Activated CD4-positive, alpha-beta T cell treated with anti-CD3 and anti-CD28 coated beads, Interleukin-2, amount 10 ng/mL, durations not matched to agents 7 days and 5 days (primary cell): ENCODE measurements at places on chromosomes 11 and 22. TPM values are rescaled to one million over a fixed set of nuclear protein-coding genes. Genes with fewer than 3 reads are reported as not detected.
A peak's percentile ranks its signal among the peaks of the same experiment; 100 is the strongest.

Gene OR56A1
- not detected for total RNA-seq

Gene PKP3
- total RNA-seq = not detected

Gene CYP2D6
- 5.0 TPM for total RNA-seq

Gene PRR5L
- total RNA-seq = 6.9 TPM

Gene DAGLA
- 0.44 TPM for total RNA-seq

Gene ANAPC15
- 79.6 TPM for total RNA-seq

Gene PRODH
- 0.06 TPM for total RNA-seq

Gene CBX7
- 16.0 TPM for total RNA-seq

Gene EMID1
- not detected for total RNA-seq

Gene BTG4
- not detected for total RNA-seq

DNA sequence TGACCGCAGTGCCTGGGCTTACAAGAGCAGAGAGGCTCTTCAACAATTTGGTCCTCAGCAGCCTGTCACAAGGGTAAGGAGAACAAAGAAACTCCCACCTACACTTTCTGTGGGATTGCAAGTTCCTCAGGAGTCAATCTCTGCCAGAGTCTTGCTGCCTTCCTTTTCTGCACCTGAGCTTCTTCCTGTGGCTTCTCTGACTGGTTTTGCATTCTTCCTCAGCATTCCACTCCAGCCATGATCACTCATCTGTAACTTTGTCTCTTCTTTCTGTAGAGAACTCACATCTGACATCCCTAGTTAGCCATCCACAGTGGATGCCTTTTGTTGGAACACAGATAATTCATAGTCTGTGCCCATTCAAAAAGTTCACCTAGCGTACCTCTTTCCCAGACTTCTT is 14.2 kb upstream of the OR6A2 start:
- peaks cover 22% of the 10 kb centered on the region for H3K27me3 ChIP-seq
- H3K36me3 ChIP-seq = no peaks in the 10 kb centered on the region
- H3K4me3 ChIP-seq = no peak overlapping the region
- DNase-seq = no peak
- H3K4me1 ChIP-seq = no peaks in the 10 kb centered on the region
- H3K27ac ChIP-seq = no peak overlapping the region

GRCh38 chr11:24872186-24872585 is 375.3 kb downstream of the LUZP2 start:
- H3K36me3 ChIP-seq = no peaks in the 10 kb centered on the region
- no peak overlapping the region for H3K4me3 ChIP-seq
- no peak for DNase-seq
- no peaks in the 10 kb centered on the region for H3K27me3 ChIP-seq
- no peaks in the 10 kb centered on the region for H3K4me1 ChIP-seq
- no peak overlapping the region for H3K27ac ChIP-seq

DNA sequence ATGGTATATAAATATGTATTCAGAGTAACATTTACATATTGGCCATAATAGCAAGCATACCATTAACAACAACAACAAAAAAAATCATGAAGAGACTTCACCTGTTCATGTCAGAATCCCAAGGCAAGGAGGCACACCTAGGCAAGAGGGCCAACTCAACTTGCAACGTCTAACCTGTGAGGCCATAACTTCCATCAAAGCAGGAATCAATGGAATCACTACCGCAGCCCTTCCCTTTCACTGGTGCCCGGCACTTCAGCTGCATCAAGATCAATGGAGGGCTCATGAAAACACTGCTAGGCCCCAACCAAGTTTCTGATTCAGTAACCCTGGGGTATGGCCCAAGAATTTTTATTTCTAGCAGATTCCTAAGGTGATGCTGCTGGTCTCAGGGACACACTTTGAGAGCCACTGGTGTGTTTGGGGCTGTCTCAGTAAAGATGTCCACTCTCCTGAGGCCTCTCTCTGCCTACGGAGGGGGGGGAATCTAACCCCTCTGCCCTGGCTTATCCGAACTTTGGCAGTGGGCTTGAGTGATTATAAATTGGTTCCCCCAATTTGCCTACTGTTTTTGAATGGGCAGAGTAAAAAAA is 8.0 kb downstream of the ZFTA start:
- no peaks in the 10 kb centered on the region for H3K4me1 ChIP-seq
- H3K4me3 ChIP-seq = no peak overlapping the region
- H3K27ac ChIP-seq = no peak overlapping the region
- H3K27me3 ChIP-seq = no peaks in the 10 kb centered on the region

- no peak overlapping the region for H3K27ac ChIP-seq
- H3K27me3 ChIP-seq = peaks cover under 1% of the 10 kb centered on the region
- H3K36me3 ChIP-seq = no peaks in the 10 kb centered on the region
Observed at GRCh38 chr22:45460288-45461109, 42.2 kb upstream of the FBLN1 start.

DNA sequence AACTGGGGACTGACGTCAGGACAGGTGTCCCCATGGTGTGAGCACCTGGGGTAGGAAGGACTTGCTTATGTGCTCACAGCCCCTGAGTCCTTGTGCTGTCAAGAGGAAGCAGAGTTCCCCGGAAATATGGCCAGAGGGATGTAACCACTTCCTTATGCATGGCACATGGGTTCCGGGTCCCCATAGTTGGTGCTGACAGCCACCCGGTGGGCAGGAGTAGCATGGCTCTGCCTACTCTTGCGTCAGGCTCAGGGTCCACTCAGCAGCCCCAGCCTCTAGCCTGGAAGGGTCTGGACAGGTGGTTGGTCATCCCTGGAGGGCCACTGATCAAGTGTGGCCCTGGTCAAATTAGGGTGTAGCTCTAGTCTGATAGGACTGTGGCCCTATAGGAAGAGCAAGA is 42.8 kb upstream of the CCND1 start:
- no peak overlapping the region for H3K27ac ChIP-seq
- H3K27me3 ChIP-seq = no peaks in the 10 kb centered on the region
- no peak for DNase-seq
- H3K4me1 ChIP-seq = no peaks in the 10 kb centered on the region

GRCh38 chr11:66953081-66953833 is 4.9 kb downstream of the PC start:
- H3K36me3 ChIP-seq = no peaks in the 10 kb centered on the region
- peaks cover 8% of the 10 kb centered on the region for H3K4me1 ChIP-seq
- no peak overlapping the region for H3K27ac ChIP-seq
- DNase-seq = no peak
- H3K27me3 ChIP-seq = no peaks in the 10 kb centered on the region

DNA sequence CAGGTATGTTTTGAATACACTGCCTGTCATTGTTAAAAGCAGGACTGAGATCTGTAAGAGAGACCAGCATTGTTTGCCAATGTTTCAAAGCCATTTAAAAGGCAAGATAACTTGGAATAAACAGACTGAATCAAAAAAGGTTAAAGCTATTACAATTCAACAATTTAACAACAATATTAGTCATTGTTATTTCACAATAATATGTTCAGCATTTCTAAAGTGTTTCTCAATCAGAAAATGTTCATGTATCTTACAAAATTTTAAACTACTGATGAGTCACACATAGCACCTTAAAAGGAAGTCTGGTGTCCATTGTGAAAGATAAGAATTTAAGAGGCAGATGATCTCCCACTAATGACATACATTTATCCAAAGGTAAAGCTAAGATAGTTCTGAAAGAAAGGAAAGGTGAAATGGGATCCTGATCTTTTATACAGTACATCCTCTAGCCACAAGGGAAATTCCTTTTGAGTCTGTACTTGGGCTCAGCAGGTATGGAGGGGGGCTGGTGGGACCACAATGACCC is 79.7 kb downstream of the MAML2 start:
- peaks cover 50% of the 10 kb centered on the region for H3K36me3 ChIP-seq
- peaks cover 87% of the 10 kb centered on the region for H3K4me1 ChIP-seq
- H3K27me3 ChIP-seq = no peaks in the 10 kb centered on the region
- no peak overlapping the region for H3K4me3 ChIP-seq
- no peak overlapping the region for H3K27ac ChIP-seq
- no peak for DNase-seq

DNA sequence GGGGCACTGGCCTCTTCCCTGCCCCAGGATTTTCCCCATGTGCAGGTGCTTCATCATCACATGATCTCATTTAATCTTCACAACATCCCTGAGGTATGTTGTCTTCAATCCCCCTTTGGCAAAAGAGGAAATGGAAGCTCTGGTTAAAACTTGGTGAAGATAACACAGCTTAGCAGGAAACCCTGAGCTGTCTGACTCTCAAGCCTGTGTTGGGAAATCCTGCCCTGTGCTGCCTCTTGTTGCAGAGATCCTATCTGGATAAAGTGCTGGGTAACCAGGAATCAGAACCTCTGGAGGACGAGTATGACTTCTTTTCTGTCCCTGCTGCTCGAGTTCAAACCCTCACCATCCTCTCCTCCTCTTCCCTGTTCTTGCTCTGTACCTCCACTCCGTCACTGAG is 13.1 kb upstream of the E2F8 start:
- peaks cover 47% of the 10 kb centered on the region for H3K27me3 ChIP-seq
- H3K4me1 ChIP-seq = no peaks in the 10 kb centered on the region
- DNase-seq = no peak
- H3K4me3 ChIP-seq = no peak overlapping the region

- H3K36me3 ChIP-seq = peaks cover 3% of the 10 kb centered on the region
- no peak overlapping the region for H3K4me3 ChIP-seq
- peaks cover 6% of the 10 kb centered on the region for H3K27me3 ChIP-seq
- H3K4me1 ChIP-seq = peaks cover 24% of the 10 kb centered on the region
- DNase-seq = no peak
Observed at GRCh38 chr22:36852056-36852973, 8.5 kb upstream of the NCF4 start.

GRCh38 chr11:32100495-32100894 is 9.6 kb downstream of the RCN1 start:
- DNase-seq = no peak
- H3K27ac ChIP-seq = no peak overlapping the region
- no peaks in the 10 kb centered on the region for H3K27me3 ChIP-seq

GRCh38 chr11:75668451-75669297 is at the start of gene MAP6:
TSS of gene MAP6 (minus strand) at chr11:75669038. CDS start at chr11:75668369, 669 bp downstream.
- peaks cover 21% of the 10 kb centered on the region for H3K4me1 ChIP-seq
- peak; percentile 46 for DNase-seq
- H3K4me3 ChIP-seq = peak within 1 kb of the TSS; percentile 71
- no peaks in the 10 kb centered on the region for H3K36me3 ChIP-seq
- no peak within 1 kb of the TSS for H3K27ac ChIP-seq

DNA sequence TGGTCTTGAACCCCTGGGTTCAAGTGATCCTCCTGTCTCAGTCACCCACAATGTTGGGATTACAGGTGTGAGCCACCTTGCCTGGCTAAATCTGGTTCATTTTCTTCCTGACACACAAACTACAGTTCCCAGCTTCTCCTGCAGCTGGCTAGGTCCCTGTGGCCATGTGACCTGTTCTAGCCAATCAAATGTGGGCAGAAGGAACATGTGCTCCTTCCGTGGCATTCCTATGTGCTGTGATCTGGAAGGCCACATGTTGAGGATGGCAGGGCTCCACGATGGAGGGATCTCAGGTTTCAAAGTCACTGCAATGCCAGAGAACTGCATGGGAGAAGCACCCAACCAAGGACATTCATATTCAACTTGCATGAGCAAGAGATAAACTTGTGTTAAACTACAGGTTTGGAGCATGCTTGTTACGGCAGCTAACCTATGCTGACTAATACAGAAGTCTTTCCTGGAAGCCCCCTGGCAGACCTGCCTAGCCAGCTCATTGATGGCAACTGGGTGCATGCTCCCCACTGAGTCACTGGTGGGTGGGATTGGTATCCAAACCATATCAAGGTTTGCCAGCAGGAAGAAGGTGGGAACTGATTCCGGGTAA is 86.0 kb downstream of the RPS6KA4 start:
- no peaks in the 10 kb centered on the region for H3K36me3 ChIP-seq
- H3K4me1 ChIP-seq = peaks cover 16% of the 10 kb centered on the region
- H3K27ac ChIP-seq = no peak overlapping the region
- peaks cover 24% of the 10 kb centered on the region for H3K27me3 ChIP-seq

- no peak overlapping the region for H3K27ac ChIP-seq
- H3K4me3 ChIP-seq = no peak overlapping the region
- peaks cover 13% of the 10 kb centered on the region for H3K4me1 ChIP-seq
- DNase-seq = peak; percentile 12
Observed at GRCh38 chr22:29480512-29481264, 670 bp downstream of the NEFH start.

DNA sequence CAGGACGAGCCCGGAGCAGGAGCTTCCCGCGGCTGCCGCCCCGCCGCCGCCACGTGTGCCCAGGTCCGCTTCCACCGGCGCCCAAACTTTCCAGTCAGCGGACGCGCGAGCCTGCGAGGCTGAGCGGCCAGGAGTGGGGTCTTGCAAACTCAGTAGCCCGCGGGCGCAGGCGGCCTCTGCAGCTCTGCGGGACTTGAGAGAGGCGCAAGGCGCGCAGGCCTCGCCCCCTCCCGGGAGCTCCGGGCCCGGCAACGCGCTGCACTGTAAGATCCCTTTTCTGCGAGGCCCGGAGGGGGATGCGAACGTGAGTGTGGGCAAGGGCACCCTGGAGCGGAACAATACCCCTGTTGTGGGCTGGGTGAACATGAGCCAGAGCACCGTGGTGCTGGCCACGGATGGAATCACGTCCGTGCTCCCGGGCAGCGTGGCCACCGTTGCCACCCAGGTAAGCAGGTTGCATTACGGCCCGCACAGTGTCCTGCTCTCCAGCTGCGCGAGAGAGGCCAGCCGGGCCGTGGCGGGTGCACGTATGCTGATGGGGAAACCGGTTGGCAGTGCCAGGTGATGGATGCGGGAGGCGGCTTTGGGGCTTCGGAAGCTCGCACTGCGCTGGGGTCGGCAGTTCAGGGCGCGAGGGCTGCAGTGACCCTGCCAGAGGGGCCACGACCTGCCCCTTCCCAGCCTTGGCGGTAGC is 2.0 kb downstream of the SLC6A5 start:
- H3K4me3 ChIP-seq = no peak overlapping the region
- no peak for DNase-seq
- H3K4me1 ChIP-seq = peaks cover 3% of the 10 kb centered on the region
- peaks cover 92% of the 10 kb centered on the region for H3K27me3 ChIP-seq
- no peak overlapping the region for H3K27ac ChIP-seq

- peaks cover 2% of the 10 kb centered on the region for H3K36me3 ChIP-seq
- H3K4me1 ChIP-seq = peaks cover 9% of the 10 kb centered on the region
- H3K27ac ChIP-seq = no peak overlapping the region
Observed at GRCh38 chr11:128367573-128367972, 219.8 kb downstream of the ETS1 start.

- peaks cover 9% of the 10 kb centered on the region for H3K27me3 ChIP-seq
- no peak overlapping the region for H3K4me3 ChIP-seq
- peaks cover 10% of the 10 kb centered on the region for H3K4me1 ChIP-seq
- DNase-seq = no peak
- H3K36me3 ChIP-seq = no peaks in the 10 kb centered on the region
Observed at GRCh38 chr11:124894606-124895430, 2.8 kb downstream of the ROBO4 start.

GRCh38 chr11:113287801-113288200 is 26.6 kb upstream of the TTC12 start:
- DNase-seq = no peak
- H3K27me3 ChIP-seq = no peaks in the 10 kb centered on the region
- no peaks in the 10 kb centered on the region for H3K36me3 ChIP-seq

DNA sequence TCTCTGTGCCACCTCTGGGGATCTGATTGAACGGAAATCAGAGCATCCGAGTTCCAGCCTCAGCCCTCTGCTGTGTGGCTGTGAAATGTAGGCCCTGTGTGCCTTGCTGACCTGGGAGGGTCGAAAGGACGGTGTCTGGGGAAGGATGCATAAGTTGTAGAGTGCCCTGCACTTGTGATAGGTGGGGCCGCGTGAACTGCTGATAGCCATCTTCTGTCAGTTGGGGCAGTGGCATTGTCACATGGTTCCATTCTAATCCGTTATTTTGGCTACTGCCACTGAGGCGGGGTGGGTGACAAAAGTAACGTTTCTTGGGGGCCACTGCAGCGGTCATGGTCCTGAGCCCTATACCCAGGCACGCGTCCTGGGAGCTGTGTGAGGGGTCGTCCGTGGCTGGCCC is 63.4 kb downstream of the LRP5 start:
- DNase-seq = no peak
- peaks cover 14% of the 10 kb centered on the region for H3K36me3 ChIP-seq
- H3K4me1 ChIP-seq = peaks cover 23% of the 10 kb centered on the region

GRCh38 chr11:10722307-10722706 is 28.7 kb upstream of the CTR9 start:
- DNase-seq = no peak
- no peak overlapping the region for H3K27ac ChIP-seq
- peaks cover 20% of the 10 kb centered on the region for H3K4me1 ChIP-seq
- H3K27me3 ChIP-seq = peaks cover 13% of the 10 kb centered on the region
- H3K36me3 ChIP-seq = no peaks in the 10 kb centered on the region
- H3K4me3 ChIP-seq = no peak overlapping the region
